ENCODE measurements at places on chromosomes 11 and 22.
A peak's percentile ranks its signal among the peaks of the same experiment; 100 is the strongest.

DNA sequence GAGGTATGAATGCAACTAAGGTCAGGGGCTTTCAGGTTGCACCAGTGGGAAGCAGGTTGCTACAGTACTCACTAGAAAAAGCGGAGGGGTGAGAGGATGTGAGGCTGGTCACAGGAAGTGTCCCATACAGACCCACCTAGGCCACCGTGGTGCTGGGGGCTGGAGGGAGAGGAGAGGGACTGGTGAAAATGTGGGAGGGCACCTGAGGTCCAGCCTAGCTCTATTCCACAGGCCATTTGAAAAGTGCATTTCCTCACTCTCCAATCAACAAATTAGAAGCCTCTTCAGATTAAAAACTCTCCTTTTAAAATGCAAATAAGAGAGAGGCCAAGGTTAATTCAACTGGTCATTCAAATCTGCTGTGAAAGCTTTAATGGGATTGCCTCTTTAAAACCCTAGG lies 38.6 kb upstream of the NCAM1 start:
- DNase-seq: no peak

DNA sequence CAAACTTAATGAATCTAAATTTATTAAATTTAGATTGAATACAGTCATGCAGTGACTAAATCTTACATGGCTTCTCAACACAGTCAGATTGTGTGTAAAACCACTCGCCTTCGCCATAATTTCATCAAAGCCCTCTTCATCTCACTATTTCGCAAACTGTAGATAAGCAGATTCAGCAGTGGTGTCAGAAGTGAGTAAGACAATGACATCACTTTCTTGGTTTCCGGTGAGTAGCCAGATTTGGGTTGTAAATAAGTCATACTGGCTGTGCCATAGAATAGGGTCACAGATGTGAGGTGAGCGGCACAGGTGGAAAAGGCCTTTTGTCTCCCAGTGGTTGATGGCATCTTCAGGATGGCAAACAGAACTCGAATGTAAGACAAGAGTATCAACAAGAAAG lies 3.4 kb downstream of the OR10A6 start:
- DNase-seq: no peak

DNA sequence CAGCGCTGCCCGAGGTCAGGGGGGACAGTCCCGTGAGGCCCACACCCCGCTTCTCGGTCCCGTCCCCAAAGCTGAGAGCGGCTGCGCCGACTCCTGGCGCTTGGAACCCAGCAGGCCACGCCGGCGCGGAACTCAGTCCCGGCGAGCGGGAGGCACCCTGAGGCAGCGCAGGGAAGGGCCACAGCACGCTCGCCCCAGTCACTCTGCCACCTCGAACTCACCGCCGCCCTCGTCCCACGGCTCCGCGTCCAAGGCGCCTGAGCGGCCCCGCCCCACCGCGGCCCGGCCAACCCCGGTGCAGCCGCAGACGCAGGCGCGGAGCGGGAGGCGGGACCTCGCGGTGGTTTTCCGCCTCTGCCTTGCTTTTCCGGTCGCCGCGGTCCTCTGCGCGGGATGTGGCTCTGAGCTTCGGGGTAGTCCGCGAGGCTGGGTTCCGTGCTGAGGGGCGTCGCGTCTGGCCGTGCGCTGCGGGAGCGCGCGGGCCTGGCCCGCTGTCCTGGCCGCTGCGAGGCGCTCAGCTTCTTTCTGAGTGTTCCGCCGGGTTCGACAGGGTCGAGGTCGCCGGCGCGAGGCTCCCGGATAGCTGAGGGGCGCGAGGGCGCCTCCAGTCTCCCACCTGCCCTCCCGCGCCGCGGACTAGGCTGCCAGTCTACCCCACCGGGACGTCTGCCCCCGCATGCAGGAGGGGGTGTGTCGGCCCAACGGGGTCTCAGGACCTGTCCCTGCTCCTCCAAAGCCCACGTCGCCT lies at the start of gene CDPF1:
CDPF1 (minus strand) TSS at position 259 of the 748 bp plus-strand sequence. CDS start 2,009 bp downstream, outside the sequence.
- DNase-seq: peak; percentile 87

DNA sequence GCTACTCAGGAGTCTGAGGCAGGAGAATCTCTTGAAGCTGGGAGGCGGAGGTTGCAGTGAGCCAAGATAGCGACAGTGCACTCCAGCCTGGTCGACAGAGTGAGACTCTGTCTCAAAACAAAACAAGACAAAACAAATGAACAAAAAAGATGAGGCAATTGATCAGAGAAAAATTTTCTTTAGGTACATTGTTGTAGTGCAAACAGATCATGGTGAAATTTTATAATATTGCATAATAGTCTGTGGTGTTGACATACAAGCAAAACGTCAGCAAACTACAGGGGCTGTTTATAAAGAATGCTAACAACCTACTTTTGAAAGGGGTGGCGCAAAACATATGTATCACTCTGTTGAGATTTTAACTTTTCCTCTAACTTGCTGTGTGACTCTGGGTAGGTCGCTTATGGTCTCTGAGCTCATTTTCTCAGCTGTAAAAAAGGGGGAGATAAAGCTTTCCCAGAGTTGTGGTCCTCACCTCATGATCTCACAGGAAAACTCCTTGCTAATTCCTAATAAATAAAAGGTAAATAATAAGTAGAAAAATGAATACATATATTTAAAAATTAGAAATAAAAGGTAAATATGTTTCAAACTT lies 64.8 kb upstream of the NUP160 start:
- DNase-seq: no peak

GRCh38 chr11:65439331-65440181 lies 17.0 kb downstream of the NEAT1 start:
- DNase-seq: no peak

DNA sequence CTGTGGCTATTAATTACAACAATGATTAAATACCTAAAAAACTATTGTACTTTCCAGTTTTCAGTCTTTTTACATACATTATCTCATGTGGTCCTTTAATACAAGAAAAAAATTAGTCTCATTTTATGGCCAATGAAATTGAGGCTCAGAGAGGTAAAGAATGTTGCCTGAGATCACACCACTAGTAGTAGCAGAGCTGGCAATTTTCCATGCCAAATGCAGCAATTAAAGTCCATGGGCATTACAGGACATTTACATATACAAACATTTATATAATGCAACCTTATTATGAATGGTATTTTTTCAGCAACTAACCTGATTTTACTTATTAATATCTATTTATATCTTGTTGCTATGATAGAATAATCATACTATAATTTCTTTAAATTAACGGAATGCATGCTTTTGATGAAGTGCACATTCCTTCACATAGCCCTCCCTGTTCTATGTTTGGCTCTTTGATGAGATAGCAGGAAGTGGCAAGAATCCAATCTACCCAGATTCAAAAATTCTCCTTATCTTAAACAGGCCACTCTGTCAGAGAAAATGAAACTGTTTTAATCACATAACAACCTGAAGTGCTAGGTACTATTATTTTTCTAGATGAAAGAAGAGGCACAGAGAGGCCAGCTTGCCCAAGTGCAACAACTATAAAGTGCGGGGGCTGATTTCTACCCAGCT lies 120.9 kb upstream of the LDLRAD3 start:
- no peak for DNase-seq

- no peak for DNase-seq
Measured at GRCh38 chr11:17865765-17866428, 131.3 kb downstream of the KCNC1 start.

- no peak for DNase-seq
Measured at GRCh38 chr11:128250482-128250881, 336.9 kb downstream of the ETS1 start.

DNA sequence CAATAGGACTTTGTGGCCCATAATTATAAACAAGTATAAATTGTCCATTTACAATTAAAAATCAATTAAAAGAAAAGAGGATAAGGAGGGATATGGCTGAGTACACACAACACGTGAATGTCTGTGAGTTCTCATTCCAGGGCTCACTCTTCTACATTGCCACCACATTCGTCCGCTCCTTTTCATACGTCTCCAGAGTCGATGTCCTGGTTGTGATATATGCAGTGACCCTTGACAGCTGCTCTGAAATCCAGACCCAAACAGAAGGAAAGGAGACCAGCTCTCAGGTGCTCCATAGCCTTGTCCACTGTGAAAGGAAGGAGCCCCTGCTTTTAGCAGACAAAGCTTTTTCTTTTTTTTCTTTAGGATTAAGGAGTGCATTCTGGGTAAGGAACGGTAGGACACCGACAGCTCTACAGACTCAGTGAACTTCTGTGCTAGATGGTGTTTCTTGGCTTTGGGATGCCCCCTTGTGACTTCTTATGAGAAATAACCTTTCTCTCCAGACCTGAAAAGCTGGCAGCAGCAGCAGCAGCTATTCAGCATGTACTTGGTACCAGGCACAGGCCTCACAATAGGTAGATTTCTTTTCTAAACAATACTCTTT lies 19.7 kb upstream of the DNAJB13 start:
- DNase-seq: no peak

DNA sequence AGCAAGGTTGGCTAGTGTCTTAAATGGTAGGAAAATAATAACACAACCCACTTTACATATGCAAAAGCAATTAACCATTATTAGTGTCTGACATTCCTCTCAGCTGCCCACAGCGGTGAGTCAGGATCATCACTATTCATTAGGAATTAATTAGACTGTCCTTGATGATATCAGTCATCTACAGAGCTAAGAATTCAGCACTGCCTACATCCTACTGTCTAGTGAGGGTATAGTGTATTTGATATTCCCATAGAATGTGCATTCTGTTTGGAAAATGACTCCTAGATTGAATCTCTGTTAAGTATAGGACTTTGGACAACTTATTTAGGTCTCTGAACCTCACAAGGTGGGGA lies 82.2 kb downstream of the TEAD1 start:
- no peak for DNase-seq

- DNase-seq: no peak
Measured at GRCh38 chr11:9516113-9516512, 55.3 kb downstream of the ZNF143 start.

DNA sequence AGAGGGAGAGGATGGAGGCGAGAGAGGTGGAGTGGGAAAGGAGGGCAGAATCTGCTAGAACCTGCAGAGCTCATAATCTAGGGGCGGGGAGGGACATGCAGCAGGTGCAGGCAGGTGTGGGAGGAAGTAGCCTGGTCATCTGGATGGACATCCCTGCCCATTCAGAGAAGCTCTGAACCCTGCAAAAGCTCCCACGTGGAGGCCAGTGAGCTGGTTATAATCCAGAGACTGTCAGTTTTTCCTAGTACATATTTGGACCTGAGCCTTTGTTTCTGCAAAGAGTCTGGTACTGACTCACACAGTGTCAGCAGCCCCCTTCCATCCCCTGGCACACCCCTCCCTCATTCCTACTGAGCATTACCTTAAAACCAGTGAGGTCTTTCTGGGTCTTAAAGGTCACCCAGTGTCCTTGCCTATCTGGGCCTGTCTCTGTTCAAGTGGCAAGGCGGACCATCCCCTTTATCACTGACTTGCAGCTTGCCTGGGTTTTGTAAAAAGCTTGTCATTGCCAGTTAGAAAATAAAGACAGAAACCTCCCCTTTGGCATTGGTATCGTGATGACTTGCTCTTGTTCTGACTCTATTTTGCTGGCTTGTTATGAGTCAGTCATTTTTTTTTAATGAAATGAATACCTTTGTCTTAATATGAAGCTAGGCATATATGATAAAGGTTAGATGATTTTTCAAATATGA lies 26.1 kb downstream of the PTPRJ start:
- no peak for DNase-seq

DNA sequence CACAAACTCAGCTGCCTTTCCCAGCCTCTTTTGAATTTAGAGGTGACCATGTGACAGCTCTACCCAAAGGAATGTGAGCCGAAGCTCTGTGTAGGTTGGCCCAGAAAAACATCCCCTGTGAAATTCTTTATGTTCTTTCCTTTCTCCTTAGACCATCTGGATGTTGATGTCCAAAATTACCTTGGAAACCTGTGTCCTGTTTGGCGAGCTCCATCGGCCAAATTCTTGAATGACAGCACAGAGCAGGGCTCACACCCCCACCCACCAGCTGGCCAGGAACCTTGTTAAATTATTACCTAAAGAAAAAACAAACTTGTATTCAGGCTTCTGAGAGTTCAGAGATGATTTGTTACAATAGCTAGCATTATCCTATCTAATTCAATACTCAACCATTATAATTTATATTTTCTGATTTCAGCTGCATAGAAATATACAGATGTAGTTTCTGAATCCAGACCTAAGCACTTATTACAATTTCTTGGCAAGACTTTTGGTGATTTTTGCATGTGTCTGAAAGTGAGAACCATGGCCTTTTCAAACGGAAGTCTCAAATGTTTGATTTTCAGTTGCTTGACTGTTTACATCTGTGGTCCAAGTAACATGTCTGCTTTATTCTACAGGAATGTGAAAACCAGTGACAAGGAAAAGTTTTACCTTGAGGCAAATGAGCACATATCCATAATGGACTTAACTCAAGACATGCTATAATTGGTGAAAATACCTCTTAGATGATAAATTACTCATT lies 554.2 kb downstream of the NTM start:
- peak; percentile 80 for DNase-seq

DNA sequence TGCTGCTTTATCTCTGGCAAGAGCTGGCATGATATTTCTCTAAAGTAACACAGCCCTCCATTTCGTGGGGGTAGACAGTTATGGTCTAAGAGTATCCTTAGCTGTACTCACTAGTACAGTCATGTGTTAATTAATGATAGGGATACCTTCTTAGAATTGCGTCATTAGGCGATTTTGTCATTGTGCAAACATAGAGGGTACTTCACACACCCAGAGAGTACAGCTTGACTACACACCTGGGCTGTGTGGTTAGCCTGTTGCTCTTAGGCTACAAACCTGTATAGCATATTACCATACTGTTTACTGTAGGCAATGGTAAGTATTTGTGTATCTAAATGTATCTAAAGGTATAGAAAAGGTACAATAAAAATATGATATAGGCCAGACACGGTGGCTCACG lies 17.0 kb downstream of the XRCC6 start:
- DNase-seq: no peak

DNA sequence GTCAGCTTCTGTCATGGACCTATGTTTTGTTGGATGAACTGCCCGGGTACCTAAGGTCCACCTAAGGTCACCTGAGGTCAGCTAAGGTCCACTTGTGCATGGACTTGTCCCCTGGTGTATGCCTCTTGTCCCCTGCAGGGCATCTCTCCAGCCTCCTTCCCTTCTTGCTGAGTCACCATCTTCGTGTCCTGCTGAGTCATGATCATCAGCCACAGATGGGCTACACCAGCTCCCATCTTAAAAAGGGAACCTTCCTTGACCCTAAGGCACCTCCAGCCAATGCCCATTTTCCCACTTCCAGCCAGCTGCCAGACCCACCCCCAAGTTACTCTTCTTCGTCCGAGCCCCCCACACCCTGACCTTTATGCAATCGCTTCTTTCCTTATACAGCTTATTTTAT lies 544.9 kb downstream of the TBC1D22A start:
- no peak for DNase-seq

All from muscle of arm (tissue), 14 donors.